ENCODE measurements at places on chromosomes 1 and 21.

DNA sequence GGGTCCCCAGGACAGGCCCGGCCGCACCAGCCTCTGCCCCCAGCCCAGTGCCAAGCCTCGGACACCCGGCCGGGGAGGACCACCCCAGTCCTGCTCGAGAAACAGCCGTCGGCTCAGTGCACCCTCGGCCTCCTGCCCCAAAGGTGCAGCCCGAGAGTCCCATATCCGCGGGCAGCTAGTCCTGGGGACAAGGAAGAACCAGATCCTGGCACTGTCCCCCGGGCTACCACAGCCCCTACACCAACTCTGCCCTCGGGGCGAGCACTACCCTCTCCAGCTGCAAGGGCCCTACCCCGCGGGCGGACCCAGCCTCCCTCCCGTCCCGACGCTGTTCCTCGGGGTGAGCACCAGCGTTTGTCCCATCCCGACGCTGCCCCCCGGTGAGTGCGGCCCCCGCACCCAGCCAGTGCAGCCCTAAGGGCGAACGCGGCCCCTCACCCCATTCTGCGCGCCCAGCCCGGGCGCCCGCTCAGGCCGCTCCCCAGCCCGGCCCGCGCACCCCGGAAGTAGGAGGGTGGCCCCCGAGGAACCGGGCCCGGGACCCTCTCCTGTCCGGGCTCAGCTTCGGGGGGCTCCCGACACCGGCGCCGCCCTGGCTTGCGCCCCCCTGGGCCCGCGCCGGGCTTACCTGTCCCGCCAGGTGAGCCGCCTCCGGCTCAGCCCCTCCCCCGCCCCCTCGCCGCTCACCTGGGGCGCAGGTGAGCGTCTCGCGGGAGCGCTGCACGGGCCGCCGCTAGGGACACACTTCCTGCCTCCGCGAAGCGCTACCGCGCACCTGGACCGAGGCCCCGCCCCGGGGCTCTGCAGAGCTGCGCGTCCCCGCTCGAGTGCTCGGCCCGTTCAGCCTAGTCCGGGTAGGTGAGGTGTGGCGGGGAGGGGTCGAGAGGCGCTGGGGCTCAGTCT lies at the start of gene KDF1:
TSS of gene KDF1 (minus strand) at position 747 of the 903 bp plus-strand sequence. CDS start 8,088 bp downstream, outside the sequence.
- no peak for DNase-seq

DNA sequence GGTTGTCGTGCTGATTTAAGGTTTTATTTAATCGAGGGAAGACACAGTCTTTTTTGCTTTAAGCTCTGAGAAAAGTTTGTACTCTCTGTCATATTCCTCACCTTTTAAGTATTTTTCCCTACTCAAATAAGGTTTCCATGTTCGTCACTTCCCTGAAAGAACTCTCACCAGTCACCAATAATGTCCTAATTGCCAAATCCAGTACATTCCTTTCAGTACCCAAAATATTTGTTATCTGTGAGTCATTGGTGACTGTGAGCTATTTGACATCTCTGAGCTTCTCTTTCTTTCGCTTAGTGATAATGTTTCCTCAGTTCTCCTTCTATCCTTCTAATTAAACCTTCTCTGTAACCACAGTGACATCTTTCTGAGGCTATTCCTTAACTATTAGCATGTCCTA lies 874.2 kb upstream of the ADGRL2 start:
- no peak for DNase-seq

- DNase-seq: no peak
Measured at GRCh38 chr1:99676876-99677275, 31.0 kb downstream of the PALMD start.

DNA sequence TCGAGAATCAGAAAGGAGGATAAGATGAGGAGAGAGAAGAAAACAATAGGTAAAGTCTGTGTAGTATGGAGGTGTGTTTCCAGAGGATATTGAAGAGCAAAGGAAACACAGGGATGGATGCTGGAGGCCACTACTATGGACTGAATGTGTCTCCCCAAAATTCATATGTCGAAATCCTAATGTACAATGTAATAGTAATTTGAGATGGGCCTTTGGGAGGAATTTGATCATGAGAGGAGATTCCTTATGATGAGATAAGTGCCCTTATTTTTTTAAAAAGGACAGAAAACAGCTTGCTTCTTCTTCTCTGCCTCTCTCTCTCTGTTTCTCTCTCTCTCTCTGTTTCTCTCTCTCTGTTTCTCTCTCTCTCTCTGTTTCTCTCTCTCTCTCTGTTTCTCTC lies 602.2 kb upstream of the ADAMTS5 start:
- DNase-seq: no peak

DNA sequence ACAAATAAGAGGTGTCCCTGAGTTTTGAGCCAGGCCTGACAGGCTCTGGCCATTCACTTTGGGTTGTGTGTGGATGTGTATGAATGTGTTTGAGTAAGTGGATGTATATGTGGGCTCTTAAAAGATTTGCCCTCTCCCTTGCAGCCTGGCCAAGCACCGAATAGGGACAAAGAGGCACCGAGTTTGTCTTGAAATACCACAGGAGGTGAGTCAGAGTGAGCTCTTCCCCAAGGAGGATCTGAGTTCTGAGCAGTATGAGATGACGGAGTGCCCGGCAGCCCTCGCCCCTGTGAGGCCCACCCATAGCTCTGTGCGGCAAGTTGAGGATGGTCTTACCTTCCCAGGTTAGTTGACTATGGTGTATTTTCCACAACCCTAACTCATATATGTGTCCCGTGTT lies 19.0 kb downstream of the KDM4A start:
- DNase-seq: no peak

DNA sequence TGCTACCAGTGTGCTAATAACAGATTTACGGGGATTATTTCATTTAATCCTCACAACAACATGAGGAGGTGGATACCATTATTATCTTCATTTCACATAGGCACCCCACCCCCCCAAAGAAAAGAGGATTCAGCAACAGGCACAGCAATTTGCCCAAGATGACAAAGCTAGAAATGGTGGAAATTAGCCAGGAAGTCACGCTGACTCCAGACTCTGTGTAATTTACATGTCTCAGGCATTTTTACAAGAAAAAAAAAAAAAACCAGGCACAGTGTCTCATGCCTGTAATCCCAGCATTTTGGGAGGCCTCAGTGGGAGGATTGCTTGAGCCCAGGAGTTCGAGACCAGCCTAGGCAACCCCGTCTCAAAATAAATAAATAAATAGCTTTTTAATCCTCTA lies 37.5 kb upstream of the PRDM2 start:
- DNase-seq: no peak

Data from Right ventricle myocardium inferior (tissue), 1 donor.